ENCODE measurements at places on chromosomes 6 and 20.

- no peak for DNase-seq
These were observed 57.1 kb upstream of the LRRC1 start for GRCh38 chr6:53737746-53738145.

GRCh38 chr20:53899351-53900167, 170.8 kb downstream of the BCAS1 start:
- no peak for DNase-seq

GRCh38 chr6:44289726-44290260, 19.5 kb downstream of the TMEM151B start:
- no peak for DNase-seq

GRCh38 chr6:131823276-131823902, 15.6 kb downstream of the ENPP1 start:
- no peak for DNase-seq

DNA sequence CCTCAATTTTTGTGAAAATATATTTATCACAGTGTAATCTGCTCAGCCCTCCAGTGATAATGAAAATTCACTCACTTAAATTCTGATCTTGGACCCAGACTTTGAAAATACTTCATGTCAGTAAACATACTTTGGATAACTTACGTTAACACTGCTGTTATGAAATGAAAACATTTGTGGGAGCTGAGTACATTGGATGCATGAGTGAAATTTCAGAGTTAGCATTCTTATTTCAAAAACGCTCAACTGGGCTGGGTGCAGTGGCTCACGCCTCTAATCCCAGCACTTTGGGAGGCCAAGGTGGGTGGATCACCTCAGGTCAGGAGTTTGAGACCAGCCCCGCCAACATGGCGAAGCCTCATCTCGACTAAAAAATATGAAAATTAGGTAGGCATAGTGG, 196.4 kb downstream of the UTRN start:
- DNase-seq = no peak
